ENCODE measurements at places on chromosomes 2 and 18. TPM values are rescaled to one million over a fixed set of nuclear protein-coding genes. Genes with fewer than 3 reads are reported as not detected.

The LRATD1 gene
- under 0.01 TPM for total RNA-seq

The SLC39A10 gene
- total RNA-seq: 77.4 TPM

The C1QL2 gene
- not detected for total RNA-seq

The MGAT4A gene
- 0.83 TPM for total RNA-seq

The ADRA2B gene
- not detected for total RNA-seq

The HOXD9 gene
- total RNA-seq: 0.17 TPM

The FBXO15 gene
- total RNA-seq: 1.2 TPM

The LRRTM4 gene
- under 0.01 TPM for total RNA-seq

The PTPRN gene
- total RNA-seq: 3.6 TPM
